Stimulated activated CD8-positive, alpha-beta memory T cell treated with anti-CD3 and anti-CD28 coated beads, Interleukin-4, amount 100 ng/mL, for 1 hour (primary cell): ENCODE measurements at places on chromosomes 11 and 22.

DNA sequence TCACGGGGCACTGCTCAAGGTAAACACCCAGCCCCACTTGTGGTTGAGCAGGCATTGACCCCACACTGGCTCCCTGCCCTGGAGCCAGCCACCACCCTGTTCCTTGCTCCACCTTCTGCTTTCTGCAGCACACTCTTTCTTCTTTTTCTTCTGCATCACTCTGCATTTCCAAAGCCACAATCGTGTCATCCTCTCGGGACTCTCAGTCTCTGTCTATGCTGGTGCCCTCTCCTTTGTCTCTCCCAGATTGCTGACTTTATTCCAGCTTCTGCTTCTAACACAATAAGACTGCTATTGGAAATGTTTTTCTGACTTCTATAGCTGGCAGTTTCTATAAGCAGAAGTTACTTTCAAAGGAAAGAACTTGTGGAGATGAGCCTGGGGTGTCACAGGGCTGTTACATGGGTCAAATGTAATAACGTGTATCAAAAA is 14.4 kb downstream of the GRAP2 start:
- no peak for DNase-seq

DNA sequence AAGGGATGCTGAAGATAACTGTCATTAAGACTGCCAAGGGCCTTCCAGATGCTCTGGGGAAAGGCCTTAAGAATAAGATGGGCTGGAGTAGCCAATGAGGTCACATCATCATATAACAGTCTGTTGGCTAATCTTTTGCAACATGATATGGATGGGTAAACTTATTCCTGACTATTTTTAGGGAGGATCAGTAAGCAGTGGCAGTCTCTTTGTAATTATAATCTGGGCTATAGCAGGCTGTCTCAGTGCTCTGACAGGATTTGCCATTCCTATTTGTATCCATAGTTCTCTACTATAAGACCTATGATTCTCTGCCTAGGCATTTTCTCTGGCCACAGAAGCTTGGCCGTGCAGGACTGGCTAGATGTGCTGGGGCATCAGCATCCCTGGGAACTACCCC is 16.1 kb upstream of the CALCB start:
- no peak for DNase-seq

DNA sequence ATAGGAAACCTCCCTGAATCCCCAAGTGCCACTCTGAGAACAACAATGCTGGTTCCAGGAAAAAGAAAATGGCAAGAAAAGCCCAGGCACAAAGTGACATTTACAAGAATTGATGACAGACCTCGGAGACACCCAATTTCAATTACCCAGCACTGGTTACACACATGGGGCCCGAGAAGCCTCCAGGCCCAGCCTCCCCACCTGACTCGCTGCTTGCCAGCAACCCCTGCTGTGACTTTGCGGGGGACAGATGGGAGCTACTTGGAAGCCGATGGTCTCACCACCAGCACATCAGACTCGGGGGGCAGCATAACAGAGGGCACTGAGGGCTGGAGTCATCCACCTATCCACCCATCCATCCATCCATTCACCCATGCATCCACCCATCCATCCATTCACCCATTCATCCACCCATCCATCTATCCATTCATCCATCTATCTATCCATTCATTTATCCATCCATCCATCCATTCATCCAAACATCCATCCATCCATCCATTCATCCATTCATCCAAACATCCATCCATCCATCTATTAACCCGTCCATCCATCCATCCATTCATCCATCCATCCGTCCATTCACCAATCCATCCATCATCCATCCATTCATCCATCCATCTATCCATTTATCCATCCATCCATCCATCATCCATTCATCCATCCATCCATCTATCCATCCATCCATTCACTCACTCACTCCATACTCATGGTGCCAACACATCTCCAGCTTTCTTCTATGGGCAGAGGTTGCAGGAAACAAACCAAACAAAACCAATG is 567.6 kb downstream of the BRD1 start:
- no peak for DNase-seq

- DNase-seq: no peak
Measured at GRCh38 chr22:24775769-24776492, 1.4 kb upstream of the PIWIL3 start.

DNA sequence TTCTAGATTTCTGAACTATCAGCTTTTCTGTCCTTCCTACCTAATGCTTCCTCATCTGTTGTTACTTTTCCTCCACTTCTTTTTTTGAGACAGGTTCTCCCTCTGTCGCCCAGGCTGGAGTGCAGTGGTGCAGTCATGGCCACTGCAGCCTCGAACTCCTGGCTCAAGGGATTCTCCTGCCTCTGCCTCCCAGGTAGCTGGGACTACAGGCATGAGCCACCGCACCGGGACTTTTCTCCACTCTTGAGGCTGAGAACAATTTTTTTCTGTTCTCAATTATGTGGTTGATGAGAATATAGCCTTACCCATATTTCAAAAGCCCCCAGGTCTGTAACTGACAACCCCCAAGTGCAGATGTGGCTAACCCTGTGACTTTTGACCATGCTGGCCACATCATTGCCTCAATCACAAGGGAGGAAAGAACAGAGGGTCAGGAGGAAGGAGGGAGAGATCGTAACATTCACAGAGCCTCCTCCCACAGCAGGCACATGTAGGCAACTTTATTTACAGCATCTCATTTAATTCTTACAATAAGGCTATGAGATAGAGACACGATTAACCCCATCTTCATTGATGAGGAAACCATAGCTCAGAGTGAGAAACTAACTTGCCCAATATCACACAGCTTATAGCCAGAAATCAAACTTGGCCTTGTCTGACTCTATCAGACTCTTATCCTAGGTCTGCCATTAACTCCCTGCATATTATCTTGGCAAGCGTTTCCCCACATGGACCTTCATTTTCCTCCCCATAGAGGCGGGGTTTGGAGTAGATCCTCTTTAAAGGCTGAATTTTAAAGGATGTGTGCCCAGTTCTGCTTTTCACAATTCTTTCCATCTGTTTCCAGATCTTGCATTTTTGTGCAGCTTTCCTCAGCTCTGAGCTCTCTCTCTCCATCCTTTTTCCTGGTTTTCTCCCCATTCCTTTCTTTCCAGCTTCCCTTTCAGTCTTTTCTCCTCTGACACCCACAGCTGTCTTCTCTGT is 9.6 kb downstream of the POU2F3 start:
- DNase-seq: no peak

DNA sequence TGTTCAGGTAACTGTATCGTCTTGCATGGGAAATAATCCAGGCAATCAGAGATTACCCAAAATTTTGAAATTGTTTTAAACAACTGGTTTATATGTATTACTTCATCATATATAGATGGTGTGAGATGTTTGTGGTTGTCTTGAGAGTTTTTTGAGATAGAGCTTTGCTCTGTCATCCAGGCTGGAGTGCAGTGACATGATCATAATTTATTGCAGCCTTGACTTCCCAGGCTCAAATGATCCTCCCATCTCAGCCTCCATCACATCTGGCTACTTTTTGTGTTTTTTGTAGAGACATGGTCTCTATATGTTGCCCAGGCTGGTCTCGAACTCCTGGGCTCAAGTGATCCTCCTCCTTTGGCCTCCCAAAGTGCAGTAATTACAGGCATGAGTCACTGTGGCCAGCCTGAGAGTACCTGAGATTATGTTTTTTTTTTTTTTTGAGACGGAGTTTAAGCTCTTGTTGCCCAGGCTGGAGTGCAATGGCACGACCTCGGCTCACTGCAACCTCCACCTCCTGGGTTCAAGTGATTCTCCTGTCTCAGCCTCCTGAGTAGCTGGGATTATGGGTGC is 11.5 kb downstream of the CTNND1 start:
- DNase-seq: no peak

GRCh38 chr22:25736378-25737011 is 5.5 kb upstream of the MYO18B start:
- DNase-seq: no peak

GRCh38 chr11:44578279-44578678 is 12.8 kb downstream of the CD82 start:
- DNase-seq: no peak

DNA sequence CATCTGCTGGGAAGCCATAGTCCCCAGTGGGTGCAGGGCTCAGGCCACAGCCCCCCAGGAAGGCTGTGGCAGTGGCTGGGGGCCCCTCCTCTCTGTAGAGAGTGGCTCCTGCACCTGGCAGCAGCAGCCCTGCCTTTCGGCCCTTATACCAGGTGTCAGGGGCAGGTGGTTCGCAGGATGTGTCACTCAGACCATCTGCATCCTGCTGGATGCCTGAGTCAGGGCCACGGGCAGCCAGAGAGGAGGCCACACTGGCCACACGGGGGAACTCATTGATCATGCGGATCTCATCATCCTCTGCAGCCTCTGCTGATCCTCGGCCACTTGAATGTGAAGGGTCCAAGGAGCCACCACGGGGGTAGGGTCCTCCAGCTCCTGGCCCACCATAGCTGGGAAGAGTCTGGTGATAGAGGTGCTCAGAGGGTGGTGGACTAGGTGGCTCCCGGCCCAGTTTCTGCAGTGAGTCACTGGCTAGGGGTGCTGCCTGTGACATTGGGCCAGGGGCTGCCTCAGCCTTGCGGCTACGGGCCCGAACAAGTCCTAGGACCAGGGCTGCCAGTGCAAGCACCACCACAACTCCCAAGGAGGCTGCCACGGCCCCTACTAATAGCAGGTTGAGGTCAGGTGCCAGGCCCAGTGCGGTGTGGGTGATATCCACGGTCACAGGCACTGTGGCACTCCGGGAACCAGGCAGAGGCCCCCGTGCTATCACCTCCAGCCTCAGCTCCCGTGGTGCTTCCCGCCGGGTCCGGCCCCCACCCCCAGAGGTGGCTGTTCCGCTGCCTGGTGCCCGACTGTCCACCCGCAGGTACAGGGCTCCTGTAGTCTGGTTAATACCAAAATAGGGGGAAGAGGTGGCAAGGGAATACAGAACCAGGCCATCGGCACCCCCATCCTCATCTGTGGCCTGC is 3.3 kb upstream of the TPP1 start:
- DNase-seq: no peak

DNA sequence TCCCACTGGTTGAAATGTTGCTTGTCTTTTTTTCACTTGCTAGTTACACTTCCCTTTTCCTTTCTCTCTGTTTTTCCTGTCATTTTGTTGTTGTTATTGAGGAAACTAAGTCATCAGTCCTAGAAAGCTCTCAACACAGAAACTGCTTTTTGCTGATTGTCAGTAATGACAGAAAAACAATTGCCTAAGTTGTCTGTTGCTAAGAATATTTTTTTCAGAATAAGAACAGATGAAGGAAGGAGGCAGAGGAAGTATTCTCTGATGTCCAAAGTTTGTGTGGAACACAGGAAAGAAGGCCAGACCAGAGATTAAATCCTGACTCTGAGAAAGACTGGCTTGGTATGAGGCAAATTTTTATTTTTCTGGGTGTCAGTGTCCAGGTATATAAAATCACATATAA is 163.3 kb downstream of the CASP12 start:
- no peak for DNase-seq

DNA sequence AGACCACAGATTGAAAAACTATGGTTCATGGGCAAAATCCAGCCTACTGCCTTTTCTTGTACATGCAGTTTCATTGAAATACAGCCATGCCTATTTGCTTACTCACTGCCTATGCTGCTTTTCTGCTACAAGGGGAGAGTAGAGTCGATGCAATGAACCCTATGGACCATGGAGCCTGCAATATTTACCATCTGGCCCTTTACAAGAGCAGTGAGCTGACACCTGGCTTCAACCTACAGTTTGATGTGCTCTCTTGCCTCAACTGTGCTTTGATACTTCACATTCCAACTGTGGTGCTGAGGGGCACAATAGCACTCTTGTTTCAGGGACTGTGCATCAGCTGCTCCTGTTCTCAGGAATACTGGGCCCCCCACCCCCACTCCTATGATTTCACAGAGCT is 239.5 kb upstream of the SORL1-AS1 start:
- no peak for DNase-seq

- no peak for DNase-seq
Measured at GRCh38 chr11:12287374-12288211, 89.8 kb upstream of the PARVA start.

DNA sequence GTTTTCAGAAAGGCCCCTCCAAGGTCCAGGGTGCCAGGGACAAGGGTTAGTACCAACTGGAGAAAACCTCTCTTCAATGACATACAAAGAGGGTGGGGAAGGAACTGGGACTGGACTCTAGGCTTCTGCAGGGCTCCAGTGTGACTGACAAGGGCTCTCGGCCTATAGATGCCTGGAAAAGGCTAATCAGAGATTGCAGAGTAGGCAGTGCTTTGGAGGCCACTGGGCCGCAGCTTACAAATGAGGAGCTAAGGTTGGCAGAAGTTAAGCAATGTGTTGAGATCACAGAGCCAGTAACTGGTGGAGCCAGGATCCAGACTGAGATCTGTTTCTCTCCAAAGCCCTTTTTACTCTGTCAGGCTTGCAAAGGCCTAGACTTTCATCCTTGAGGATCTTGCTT is 7.4 kb upstream of the DGKZ start:
- no peak for DNase-seq

DNA sequence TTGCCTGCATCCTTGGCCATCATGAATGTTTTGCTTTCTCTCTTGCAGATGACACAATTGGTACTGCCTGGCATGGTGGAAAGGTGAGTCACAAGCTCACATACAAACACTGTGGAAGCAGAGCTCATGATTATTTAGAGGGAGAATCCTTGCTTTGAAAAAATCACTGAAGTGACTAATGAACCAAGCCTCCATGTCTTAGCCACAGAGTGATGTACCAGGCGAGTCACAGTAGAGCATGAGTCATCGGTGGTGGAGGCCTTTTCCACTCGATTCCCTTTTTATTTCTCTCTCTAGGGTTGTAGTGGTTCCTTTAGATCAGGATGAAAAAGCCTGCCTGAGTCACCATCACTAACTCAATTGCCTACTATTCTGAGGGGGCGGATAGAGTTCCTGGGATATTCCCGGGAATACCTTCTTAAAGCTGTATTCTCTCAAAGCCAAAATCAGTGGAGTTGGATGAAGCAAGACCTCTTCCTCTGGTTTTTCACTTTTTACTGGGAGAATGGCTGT is 49.6 kb upstream of the ALKBH3 start:
- no peak for DNase-seq

- no peak for DNase-seq
Measured at GRCh38 chr11:4059424-4059823, 35.2 kb upstream of the RRM1 start.
